ENCODE measurements at places on chromosomes 6 and 20.

DNA sequence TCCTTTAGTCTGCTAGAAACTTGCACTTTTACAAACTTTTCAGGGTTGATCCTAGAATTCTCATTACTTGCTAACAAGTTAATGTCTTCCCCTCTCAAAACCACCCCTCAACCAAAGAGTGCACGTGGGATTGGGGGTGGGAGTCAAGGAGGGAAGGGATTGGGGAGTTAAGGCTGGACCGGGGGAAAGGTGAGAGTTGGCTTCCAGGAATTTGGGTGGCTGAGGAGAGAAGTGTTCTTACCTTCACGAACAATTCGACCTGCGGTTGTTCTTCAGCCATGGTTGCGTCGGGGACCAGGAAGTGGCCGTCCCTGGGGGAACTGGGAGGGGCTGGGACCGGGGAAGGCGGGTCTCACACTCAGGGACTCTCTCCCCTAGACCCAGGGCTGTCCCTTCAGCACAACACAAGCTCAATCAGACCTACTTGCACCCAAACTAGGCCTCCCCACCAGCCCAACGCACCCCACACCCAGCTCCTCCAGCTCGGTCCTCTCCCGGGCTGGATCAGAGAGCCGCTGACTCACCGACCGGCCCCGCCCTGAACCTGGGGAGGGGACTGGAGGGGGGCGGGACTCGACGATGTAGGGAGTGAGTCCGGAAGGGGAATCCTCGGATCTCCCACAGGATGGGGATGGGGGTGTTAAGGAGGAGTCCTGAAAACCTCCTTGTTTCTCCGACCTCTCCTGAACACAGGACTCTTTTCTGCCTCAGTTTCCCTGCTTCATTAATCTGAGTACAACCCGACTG is at the start of gene CLIC1:
TSS of gene CLIC1 (minus strand) at position 510 of the 747 bp plus-strand sequence. CDS start at position 280, 230 bp downstream.
- peak; percentile 84 for DNase-seq

- DNase-seq = no peak
Observed at GRCh38 chr6:117674503-117674902, 766 bp upstream of the NUS1 start.

GRCh38 chr20:58585753-58586540 is 65.1 kb upstream of the STX16 start:
- DNase-seq = peak; percentile 43

DNA sequence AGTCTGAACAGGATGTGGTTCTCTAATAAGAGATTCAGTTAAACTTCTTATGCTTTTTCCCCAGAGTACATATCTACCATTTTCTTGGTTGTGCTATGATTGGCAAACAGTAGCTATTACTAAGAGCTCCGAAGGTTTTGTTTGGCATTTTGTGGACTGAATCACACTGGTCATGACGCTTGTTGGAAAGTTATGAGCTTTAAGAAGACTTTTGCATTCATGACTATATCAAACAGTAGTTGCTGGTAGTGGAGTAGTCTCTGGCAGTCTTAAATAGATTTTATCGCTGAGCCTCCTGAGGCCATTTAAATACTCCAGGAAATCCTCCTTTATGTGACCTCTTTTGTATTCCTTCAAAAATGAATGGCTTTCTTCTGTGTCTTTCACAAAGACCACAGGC is 40.8 kb downstream of the CCDC170 start:
- peak; percentile 22 for DNase-seq

DNA sequence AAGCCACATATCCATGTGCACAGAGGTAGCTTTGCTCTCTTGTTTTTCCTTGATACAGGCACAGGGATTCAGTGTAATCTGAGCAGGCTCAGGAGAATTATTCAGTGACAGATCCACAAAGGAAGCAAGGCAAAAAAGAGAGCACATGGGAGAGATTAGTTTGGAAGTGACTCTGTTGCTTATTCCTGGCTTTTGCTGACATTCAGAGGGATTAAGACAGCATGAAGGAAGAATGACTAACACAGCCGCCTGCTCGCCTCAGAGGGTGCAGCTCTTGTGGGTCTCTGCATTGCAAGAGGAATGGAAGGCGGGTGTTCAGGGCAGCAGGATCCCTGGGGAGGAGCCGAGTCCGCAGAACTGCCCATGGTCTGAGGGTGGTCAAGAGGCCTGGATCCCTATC is 203.4 kb upstream of the KCNQ5 start:
- DNase-seq = peak; percentile 85

GRCh38 chr20:52975029-52975732 is 3.0 kb downstream of the TSHZ2 start:
- no peak for DNase-seq

- DNase-seq = no peak
Observed at GRCh38 chr6:166351715-166352285, 9.5 kb upstream of the SFT2D1 start.

- peak; percentile 38 for DNase-seq
Observed at GRCh38 chr6:19691465-19692167, 145.6 kb upstream of the ID4 start.

GRCh38 chr6:44277763-44278162 is 7.5 kb downstream of the TMEM151B start:
- no peak for DNase-seq

DNA sequence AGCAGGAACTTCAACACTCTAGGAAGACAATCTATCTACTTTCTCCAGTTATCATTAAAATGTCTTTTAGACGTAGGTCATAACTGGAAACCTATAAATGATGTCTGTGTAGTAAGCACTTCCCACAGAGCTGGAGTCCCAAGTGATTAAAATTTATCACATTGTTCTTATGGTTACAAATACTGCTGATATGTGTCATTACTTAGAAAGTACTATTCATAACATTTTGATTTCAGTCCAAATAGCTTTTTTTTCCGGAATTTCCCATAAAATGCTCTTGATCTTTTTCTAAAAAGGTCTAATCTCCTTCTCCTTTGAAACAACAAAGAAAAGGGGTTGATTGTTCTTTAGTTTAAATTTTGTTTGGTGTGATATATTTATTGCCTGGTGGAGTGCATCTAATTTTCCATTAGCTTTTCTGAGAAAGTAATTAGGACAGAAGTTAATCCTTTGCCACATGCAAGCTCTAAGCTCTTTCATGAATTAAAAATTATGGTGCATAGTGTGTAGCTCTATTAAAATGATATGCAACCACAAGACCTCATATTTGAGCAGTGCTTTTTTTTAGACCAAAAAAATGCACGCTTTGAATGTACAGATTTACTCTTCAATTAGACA is 132.7 kb upstream of the TCF21 start:
- DNase-seq = peak; percentile 72

DNA sequence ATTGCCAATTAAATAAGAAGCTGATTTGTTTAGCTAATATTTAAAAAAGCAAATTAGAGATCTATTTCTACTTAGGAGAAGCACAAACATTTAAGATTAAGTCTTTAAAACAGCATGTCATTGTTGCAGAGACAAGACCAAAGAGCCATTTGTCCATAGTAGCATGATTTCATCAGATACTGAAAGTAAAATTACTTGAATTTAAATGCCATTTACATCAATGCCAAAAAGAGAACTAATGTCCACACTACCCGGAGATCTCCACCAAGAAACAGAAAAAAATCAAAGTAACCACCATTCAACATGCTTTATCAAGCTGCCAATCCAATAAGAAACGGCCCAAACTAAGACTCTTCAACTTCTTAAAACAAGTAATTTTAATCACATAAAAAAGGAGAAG is 15.7 kb downstream of the AURKA start:
- DNase-seq = no peak

DNA sequence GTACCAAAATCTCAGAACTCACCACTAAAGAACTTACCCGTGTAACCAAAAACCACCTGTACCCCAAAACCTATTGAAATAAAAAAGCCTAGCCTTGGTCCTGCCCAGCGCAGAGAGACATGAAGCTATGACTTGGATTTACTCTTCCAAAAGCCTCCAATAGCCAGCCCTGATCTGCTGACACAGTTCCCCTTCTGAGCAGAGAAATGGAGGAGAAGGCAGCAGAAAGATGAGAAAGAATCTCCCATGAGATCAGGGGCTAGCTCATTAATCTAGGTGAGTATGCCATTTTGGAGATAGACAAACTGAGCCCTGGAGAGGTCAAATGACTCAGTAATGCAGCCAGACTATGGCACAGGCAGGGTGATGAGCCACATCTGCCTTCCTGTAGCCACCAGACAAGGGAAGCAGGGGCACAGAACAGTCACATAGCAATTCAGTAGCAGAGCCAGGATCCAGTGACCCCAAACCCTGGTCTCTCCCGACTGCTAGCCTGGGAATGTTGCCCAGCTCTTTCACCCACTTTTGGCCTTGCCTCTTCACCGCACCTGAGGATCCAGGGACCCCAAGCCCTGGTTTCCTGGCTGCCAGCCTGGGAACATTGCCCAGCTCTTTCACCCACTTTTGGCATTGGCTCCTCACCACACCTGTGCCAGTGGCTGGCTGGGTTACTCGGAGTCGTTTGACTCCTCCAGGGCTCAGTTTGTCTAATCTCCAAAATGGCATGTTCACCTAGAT is 7.2 kb upstream of the SDCBP2 start:
- DNase-seq = no peak

GRCh38 chr6:4394786-4395185 is 259.4 kb upstream of the ECI2 start:
- DNase-seq = no peak

- peak; percentile 29 for DNase-seq
Observed at GRCh38 chr20:2386516-2387179, 5.9 kb downstream of the TGM6 start.

DNA sequence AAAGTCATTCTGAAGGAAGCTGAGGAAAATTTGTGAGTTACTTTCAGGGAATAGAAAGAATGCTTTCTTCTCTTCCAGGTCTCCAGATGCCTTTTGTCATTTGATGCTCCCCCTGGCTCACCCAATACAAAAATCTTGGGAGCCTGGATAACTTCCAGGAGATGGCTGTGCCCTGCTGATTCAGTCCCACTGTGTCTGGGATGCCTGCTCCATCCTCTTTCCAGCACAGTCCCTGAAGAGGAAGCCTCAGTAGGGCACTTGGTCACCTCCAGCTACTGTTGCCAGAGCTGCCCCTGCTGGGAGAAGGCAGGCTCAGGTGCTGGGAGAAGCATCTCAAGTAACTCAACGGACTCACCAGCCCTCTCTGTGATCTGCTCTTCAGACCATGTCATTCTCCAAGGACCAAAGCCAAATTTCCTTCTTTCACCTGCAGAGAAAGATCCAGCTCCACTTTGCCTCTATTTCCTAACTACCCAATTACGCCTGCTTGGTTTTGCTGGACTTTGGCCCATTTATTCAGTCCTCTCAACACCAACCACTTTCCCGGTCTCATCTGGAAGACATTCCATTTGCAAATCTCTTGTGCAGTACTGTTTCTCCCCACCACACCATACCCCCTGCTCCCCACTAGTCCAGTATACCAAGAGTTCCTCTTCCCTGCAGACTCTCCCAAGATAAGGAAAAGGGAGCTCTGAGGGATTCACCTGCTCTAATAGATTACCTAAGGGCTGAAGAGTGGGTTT is 53.3 kb downstream of the SLC23A2 start:
- no peak for DNase-seq

DNA sequence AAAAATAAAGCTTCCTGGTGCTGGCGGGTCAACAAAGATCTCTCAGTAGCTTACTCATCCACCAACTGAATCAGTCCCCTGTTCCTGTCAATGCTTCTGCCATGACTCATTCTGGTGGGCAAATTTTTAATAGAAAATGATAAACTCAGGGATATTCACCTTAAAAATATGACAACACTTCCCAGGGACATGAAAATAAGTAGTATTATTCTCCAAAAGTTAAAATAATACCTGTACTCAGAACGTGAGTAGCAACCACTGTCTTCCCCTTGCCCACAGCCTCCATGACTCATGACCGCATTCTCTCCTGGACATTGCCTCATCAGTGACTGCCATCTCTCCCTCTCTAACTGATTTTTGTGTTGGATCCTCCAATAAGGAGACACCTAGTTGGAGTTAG is 552.3 kb downstream of the KIF16B start:
- DNase-seq = peak; percentile 29

Data from fibroblast of skin of scalp (primary cell).